ENCODE measurements at places on chromosomes 2 and 18.

- DNase-seq: no peak
Observed at GRCh38 chr2:62854600-62855514, 149.3 kb downstream of the EHBP1 start.

GRCh38 chr2:27573452-27573851 is 9.4 kb upstream of the ZNF512 start:
- no peak for DNase-seq

GRCh38 chr2:11131166-11131920 is 23.9 kb upstream of the SLC66A3 start:
- no peak for DNase-seq

- no peak for DNase-seq
Observed at GRCh38 chr2:214126135-214126534, 284.7 kb upstream of the VWC2L start.

DNA sequence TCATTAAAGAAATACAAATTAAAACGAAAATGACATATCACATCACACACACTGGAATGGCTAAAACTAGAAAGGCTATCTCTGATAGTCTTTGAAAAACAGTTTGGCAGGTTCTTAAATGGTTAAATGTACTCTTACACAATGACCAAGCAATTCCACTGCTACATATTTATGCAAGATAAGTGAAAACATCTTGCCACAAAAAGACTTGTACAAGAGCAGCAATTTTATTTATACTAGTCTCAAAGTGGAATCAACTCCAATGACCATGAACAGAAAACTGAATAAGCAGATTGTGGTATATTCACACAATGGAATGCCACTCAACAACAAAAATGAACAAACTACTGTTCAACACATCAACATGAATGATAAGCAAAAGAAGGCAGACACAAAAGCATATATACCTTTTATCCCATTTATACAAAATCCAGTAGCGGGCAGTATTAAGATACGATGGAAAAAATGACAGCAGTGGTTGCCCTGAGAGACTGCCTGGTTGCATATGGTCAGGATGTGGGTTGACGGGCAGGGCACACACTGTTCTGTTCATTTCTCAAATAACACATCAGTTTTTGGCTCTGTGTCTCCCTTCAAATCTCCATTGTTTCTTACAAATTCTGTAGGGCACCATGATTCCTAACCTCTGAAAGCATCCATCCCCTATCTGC is 25.4 kb downstream of the SP100 start:
- no peak for DNase-seq
